ENCODE measurements at places on chromosomes 12 and 14.

DNA sequence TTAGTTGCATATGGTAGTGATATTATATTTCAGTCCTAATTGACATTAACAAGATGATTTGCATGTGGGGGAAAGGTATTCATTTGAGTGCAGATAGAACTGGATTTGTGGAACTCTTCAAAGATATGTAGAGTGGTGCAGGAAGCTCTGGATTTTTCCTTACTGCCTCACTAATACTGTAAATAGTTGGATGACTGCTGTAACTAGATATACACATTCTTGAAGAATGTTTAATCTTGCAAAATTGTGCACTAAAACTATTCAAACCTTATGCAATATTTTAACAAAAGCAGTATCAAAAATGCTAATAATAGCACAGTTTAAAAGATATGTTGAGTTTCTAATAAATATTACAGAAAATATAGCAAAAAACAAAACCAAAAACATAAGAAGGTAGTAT, 43.1 kb upstream of the ATF7IP start:
- no peak for DNase-seq

DNA sequence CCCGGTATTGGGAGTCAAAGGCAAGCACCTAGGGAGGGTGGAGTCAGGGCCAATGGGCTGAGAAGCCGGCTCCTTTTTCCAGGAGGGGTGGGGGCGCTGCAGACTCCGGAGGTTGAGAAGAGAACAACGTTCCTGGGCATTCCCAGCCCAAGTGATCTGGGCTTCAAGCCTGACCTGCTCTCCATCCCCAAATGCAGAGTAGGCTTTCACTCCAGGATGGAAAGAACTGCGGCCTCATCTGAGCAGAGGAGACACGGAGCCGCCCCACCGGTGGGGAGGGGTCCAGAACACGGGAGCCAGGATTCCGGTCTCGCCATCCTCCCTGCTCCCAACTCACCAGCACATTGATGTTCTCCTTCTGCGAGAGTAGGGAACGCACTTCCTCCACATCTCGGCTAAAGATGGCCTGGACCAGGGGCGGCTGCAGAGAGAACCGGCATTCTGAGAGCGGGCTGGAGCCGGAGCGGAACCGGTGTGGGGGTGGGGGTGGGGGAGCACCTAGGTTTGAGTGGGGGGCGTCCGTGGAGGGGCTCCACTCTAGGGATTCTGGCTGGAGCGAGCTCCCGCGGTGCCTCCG, 605 bp downstream of the ANKRD52 start:
- no peak for DNase-seq

DNA sequence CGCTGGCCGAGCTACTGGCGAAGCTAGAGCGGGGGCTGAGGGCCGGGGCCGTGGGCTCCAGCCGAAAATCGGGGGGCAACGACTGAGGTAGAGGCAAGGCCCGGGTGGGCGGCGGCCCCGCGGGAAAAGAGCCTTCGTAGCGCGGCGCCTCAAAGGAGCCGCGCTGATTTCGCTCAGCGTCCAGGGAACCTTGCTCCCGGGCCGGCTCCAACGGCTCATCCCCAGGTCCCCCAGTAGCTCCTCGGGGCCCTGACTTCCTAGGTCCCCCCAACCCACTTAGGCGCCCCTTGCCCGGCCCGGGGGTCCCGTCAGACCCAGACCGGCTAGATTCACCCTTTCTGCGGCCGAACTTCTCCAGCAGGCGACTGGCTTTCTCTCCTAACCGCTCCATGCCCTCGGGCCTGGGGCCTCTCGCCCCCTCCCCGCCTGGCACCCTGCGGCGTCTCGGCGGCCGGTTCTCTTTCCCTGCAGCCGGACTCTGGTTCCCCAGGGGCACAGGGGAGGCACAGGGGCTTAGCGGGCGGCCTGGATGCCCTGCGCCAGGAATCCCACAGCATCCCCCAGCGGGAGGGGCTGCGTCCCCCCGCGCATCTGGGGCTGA, 375 bp downstream of the AJUBA start:
- DNase-seq, result no peak

GRCh38 chr12:65663097-65663496, 161.2 kb upstream of the HMGA2 start:
- no peak for DNase-seq

GRCh38 chr12:93136253-93137055, 207.4 kb upstream of the EEA1 start:
- no peak for DNase-seq

DNA sequence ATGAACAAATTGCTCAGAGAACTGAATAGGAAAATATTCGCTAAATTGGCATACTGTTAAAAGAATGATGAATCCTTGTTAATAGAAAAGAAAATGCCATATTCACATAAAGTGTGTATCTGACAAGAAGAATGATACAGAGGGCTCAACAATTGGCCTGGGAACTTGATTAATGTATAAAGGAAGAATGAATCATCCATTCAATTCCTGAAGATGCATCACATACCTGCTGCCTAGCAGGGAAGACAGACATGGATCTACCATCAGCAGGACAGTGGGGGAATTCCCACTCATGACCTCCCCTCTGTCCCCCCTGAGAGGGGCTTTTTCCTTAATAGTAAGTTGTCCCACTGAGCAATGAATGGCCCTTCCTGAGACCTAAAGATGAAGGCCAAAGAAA, 13.5 kb downstream of the PTPN21 start:
- no peak for DNase-seq

All from T-helper 2 cell (primary cell).